ENCODE measurements at places on chromosomes 5 and 9. TPM values are rescaled to one million over a fixed set of nuclear protein-coding genes. Genes with fewer than 3 reads are reported as not detected.

DNA sequence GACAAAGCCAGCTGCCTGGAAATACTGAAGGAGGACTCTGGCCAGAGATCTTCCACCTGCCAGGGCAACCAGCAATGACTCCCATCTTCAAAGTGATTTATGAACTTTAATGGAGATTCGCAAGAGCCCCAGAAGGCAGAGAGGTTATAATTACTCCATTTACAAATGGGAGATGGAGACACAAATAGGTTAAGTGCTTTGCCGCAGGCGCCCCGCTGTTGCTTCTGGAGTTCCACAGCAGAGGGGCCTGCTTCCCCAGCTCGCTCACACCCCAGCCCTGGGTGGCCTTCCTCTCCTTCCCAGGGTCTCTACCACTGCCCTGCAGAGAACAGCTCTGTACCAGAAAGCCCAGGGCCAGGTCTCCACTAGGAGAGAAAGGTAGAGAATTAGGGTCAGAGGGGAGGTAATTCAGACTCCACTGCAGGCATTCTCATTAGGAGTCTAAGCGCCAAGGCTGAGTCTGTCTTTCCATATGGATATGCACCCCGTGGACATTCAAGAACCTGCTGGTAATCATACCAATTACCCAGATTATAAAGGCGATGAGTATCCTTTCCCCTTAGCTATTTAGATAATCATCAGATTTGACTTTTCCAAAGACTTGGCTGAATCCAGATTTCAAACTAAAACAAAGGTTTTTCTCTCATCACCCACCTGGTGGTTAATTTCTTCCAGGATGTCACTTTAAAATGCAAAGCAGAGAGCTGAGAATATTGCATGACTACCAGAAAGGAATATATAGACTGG lies 157.6 kb upstream of the TUT7 start:
- DNase-seq = no peak
- no peak overlapping the region for H3K27ac ChIP-seq
- H3K4me3 ChIP-seq = no peak overlapping the region
- H3K27me3 ChIP-seq = no peaks in the 10 kb centered on the region
- no peaks in the 10 kb centered on the region for H3K4me1 ChIP-seq
- no peaks in the 10 kb centered on the region for H3K36me3 ChIP-seq

GRCh38 chr9:78614892-78615291 lies 318.0 kb downstream of the PSAT1 start:
- no peak overlapping the region for H3K4me3 ChIP-seq
- H3K27me3 ChIP-seq = no peaks in the 10 kb centered on the region
- H3K27ac ChIP-seq = no peak overlapping the region
- no peaks in the 10 kb centered on the region for H3K36me3 ChIP-seq
- no peaks in the 10 kb centered on the region for H3K4me1 ChIP-seq

DNA sequence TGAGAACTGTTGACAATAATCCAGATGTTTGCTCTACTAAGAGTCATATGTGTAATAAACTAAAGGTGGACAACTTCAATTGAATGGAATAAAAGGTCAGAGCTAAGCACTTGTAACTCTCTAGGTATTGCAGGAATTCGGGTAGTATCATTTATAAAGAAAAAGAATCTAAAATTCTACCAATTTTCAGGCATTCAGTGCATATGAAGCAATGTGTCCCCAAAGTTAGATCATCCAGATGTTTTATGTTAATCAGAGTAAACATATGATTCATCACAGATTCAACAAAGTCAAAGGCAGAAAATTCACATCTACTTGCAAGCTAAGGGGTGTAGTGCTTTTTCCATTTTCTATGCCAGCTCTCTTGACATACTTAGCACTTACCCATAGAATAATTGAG lies 477.1 kb downstream of the PDE4D start:
- H3K4me3 ChIP-seq = no peak overlapping the region
- H3K27ac ChIP-seq = no peak overlapping the region
- no peaks in the 10 kb centered on the region for H3K36me3 ChIP-seq
- H3K4me1 ChIP-seq = peaks cover 8% of the 10 kb centered on the region
- DNase-seq = no peak

The NRG2 gene
- not detected for total RNA-seq

The MEGF10 gene
- total RNA-seq = 1.0 TPM

- H3K36me3 ChIP-seq = no peaks in the 10 kb centered on the region
- H3K27ac ChIP-seq = no peak overlapping the region
- H3K4me3 ChIP-seq = no peak overlapping the region
- no peaks in the 10 kb centered on the region for H3K27me3 ChIP-seq
- no peak for DNase-seq
- peaks cover 19% of the 10 kb centered on the region for H3K4me1 ChIP-seq
These were observed 57.5 kb upstream of the ICE1 start for GRCh38 chr5:5364932-5365331.

DNA sequence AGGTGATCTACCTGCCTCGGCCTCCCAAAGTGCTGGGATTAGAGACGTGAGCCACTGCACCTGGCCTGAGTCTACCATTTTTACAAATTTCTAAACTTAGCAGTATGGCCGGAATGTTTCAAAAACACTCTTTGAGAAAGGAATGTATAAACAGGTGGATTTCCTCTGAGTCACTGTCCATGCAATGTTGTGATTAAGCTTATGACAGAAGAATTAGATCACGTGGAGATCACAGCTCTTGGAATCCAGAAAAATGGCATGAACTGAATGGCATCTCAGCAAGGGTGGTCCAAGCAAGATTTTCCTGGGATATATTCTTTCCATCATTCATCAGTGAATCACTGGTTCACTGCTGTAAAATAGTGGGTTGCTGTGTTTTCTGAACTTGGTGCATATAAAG lies 865.0 kb downstream of the PTPRD start:
- H3K27ac ChIP-seq = no peak overlapping the region
- no peaks in the 10 kb centered on the region for H3K36me3 ChIP-seq
- no peak for DNase-seq
- H3K4me1 ChIP-seq = peaks cover 20% of the 10 kb centered on the region
- no peak overlapping the region for H3K4me3 ChIP-seq

DNA sequence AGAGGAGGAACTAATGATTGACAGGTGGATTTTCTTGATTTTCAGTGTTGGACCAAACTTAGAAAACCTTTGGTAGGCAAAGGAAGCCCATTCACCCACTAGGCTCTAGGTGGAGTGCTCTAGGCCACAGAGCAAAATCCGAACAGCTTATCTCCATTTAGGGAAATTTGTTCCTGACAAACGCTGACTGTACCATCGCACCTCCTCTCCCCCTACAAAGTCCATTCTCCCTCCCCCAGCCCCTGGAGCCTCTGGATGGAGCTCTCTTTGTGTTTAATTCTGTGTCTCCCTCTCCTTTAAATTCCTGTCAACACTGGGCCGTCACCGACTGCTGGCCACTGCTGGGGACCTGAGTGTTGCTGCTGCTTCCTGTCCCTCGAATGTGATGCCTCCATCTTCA lies 350.1 kb upstream of the IRX2 start:
- H3K27ac ChIP-seq = no peak overlapping the region
- H3K27me3 ChIP-seq = peaks cover 2% of the 10 kb centered on the region
- H3K36me3 ChIP-seq = no peaks in the 10 kb centered on the region
- H3K4me1 ChIP-seq = no peaks in the 10 kb centered on the region

- H3K4me1 ChIP-seq = peaks cover 51% of the 10 kb centered on the region
- H3K27ac ChIP-seq = peak overlapping the region; percentile 99
- peak overlapping the region; percentile 43 for H3K4me3 ChIP-seq
- no peak for DNase-seq
- no peaks in the 10 kb centered on the region for H3K27me3 ChIP-seq
These were observed 21.2 kb downstream of the ABLIM3 start for GRCh38 chr5:149162401-149163084.

The SPATA6L gene
- 1.6 TPM for total RNA-seq

DNA sequence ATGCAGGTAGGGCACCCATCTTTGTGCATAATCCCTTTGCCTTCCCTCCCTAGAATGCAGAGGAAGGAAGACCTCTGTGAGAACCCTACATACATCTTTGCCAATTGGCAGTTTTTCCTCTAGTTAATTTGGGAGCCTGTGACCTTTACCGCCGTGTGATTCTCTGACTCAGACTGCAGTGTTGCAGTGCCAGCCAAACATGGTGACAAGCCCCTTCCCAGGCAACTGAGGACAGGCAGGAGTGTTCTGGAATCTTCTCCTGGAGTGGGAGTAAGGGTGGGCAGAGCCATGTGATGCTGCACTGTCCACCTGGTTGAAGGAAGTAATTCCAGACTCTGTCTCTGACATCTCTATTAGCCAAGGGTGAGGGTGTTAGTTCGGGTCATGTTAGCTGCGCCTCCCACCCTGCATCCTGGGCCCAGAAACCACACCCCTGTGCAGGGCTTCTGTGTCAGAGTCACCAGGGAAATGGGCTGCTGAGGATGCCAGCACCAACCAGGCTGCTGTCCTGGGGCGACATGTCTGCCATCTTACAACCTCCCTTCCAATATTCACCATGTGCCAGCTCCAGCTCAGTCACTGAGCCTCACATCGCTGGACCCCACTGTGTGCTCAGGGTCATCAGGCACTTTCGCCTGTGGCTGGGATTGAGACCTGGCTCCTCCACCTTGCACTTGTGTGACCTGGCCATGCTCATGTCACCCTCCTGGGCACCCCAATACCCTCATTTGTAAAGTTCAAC lies 21.8 kb downstream of the KCNIP1 start:
- H3K4me1 ChIP-seq = no peaks in the 10 kb centered on the region
- no peaks in the 10 kb centered on the region for H3K36me3 ChIP-seq
- no peak for DNase-seq
- no peak overlapping the region for H3K27ac ChIP-seq

The RGS7BP gene
- total RNA-seq = 1.0 TPM

The PCDHB12 gene
- 0.33 TPM for total RNA-seq

GRCh38 chr9:127942216-127943010 lies 4.8 kb upstream of the DPM2 start:
- H3K4me3 ChIP-seq = no peak overlapping the region
- H3K36me3 ChIP-seq = peaks cover 10% of the 10 kb centered on the region
- H3K27me3 ChIP-seq = no peaks in the 10 kb centered on the region
- no peak overlapping the region for H3K27ac ChIP-seq

The PCDHGA10 gene
- 3.9 TPM for total RNA-seq

DNA sequence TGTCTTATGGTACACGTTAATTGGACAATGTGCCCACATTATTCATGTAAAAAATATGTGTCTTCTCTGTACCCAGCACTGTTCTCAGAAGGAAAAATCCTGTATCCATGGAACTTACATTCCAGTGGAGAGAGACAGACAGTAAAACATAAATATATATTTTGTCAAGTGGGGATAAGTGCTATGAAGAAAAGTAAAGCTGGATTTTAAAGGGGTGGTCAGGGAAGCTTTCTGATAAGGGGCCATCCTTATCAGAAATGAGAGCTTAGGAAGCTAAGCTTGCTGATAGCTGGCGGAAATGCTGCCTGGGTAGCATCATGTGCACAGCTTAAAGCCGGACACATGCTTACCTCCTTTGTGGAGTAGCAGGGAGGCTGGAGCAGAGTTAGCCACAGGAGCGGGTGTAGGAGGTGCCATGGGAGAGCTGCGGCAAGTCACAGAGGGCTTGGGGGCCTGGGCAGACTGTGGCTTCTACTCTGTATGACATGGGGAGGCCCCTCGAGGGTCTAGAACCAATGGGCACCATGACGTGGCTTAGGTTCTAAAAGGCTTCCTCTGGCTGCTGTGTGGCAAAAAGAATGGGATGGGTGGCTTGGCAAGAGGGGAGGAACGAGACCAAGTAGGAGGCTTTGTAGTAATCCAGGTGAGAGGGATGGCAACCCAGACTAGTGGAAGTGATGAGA lies 141.7 kb downstream of the FGF1 start:
- no peak overlapping the region for H3K27ac ChIP-seq
- no peak for DNase-seq
- H3K4me1 ChIP-seq = no peaks in the 10 kb centered on the region
- H3K4me3 ChIP-seq = no peak overlapping the region
- no peaks in the 10 kb centered on the region for H3K27me3 ChIP-seq

DNA sequence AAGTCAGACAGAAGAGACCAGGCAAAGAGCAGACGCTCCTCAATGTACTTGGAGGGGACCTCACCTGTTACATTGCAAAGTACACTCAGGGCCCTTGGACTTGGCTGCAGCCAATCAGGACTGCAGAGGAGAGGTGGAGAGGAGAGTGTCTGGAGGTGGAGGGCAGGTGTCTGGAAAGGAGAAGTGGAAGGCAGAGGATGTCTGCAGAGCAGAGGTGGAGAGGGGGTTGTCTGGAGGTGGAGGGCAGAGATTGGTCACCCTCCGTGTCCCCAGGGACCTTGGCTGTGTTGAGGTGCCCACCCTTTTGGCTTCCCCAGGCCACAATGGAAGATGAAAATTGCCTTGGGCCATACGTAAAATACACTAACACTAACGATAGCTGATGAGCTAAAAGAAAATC lies 241.3 kb upstream of the IRX2 start:
- H3K4me3 ChIP-seq = no peak overlapping the region
- no peak for DNase-seq
- no peaks in the 10 kb centered on the region for H3K36me3 ChIP-seq
- H3K27me3 ChIP-seq = no peaks in the 10 kb centered on the region
- no peaks in the 10 kb centered on the region for H3K4me1 ChIP-seq

DNA sequence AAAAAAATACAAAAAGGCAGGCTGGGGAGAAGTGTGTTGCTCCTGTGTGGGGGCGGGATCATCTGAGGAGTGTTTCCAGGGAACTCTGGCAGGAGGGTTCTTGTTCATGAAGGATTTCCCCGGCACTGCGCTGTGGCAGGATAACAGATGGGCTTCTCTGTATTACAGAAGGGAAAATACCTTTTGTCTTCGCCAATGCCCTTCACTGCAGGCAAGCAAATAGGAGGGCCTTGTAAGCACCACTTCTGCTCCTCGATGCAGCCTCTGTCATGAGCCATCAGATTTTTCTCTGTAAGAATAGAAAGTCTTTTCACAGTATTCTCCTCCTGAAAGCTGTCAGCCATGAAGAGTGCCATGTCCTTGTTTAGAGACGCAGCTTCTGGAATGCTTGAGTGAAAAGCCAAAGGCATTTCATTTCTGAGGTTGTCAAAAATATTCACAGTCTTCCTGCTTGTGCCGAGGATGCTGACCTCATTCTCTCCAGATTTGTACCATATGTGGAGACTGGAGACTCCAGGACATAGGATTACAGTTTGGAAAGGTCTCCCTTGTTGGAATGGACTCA lies 294.0 kb downstream of the YTHDC2 start:
- H3K27me3 ChIP-seq = peaks cover 5% of the 10 kb centered on the region
- no peak for DNase-seq
- no peak overlapping the region for H3K4me3 ChIP-seq
- H3K36me3 ChIP-seq = no peaks in the 10 kb centered on the region

The GARIN3 gene
- not detected for total RNA-seq

GRCh38 chr9:136088939-136089696 lies 6.0 kb downstream of the NACC2 start:
- H3K36me3 ChIP-seq = no peaks in the 10 kb centered on the region
- H3K4me3 ChIP-seq = no peak overlapping the region

DNA sequence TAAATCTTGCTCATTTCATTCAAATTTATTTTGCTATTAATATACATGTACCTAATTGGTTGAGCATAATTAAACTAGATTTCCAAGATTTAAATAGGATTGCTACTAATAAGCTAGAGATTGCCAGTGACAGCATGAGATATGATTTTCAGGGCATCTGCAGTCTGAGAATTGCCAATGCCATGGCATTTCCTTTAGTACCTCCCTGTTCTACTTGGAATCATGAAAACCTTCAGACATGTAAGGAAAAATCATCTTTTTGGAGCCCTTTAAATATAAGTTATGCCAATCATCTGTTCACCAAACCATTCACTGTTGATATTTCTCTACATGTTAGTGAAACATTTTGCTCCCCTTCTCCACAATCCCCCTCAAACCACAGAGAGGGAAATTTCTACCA lies 691.4 kb downstream of the DNAH5 start:
- no peaks in the 10 kb centered on the region for H3K4me1 ChIP-seq
- no peak overlapping the region for H3K4me3 ChIP-seq
- no peaks in the 10 kb centered on the region for H3K27me3 ChIP-seq
- no peaks in the 10 kb centered on the region for H3K36me3 ChIP-seq
- H3K27ac ChIP-seq = no peak overlapping the region

GRCh38 chr5:103849934-103850333 lies 287.3 kb upstream of the NUDT12 start:
- no peak overlapping the region for H3K4me3 ChIP-seq
- no peaks in the 10 kb centered on the region for H3K36me3 ChIP-seq
- no peaks in the 10 kb centered on the region for H3K27me3 ChIP-seq
